ENCODE measurements at places on chromosomes 2 and 18.

GRCh38 chr2:198857246-198857645, 600.5 kb downstream of the SATB2 start:
- DNase-seq: no peak

- DNase-seq: no peak
These were observed 50.2 kb downstream of the CALCRL start for GRCh38 chr2:187397886-187398285.

DNA sequence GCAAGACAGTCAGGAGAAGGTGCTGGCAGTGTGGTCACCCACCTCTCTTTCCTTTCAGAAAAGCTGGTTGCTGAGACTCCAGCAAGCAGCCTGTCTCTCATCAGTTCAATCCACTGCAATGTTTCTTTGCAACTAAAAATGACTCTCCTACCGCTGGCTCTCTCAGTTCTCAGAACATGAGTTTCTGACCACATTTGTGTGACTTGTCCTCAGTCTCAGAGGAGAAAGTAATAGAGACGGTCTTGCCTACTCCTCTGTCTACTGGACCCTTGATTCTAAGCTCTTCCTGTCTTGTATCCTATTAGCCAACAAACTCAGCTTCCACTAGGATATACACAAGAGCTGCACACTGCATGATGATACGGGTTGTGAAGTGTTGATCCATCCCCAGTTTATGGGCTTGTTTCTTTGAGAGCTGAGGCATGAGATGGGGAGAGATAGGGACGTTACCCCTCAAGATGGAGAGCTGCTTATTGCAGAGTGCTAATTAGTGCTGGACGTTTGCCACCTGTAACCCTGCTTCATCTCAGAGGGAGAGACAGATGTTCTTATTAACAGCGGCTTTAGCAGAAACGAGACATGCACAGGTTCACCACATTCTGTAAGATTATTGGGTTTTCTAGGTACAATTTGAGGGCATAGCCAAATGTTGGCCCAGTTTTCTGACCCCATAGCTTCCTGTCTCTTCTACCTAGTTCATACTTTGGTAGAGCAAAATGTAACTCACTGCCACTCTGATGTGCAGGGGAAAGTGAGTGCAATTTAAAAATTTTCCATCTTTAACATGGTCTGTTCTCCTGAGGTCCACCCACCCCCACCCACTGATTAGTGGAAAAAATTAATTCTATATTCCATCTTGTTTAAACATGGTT, 32.4 kb upstream of the YWHAQ start:
- DNase-seq: no peak

GRCh38 chr2:190540048-190540447, 5.5 kb upstream of the NEMP2 start:
- no peak for DNase-seq

DNA sequence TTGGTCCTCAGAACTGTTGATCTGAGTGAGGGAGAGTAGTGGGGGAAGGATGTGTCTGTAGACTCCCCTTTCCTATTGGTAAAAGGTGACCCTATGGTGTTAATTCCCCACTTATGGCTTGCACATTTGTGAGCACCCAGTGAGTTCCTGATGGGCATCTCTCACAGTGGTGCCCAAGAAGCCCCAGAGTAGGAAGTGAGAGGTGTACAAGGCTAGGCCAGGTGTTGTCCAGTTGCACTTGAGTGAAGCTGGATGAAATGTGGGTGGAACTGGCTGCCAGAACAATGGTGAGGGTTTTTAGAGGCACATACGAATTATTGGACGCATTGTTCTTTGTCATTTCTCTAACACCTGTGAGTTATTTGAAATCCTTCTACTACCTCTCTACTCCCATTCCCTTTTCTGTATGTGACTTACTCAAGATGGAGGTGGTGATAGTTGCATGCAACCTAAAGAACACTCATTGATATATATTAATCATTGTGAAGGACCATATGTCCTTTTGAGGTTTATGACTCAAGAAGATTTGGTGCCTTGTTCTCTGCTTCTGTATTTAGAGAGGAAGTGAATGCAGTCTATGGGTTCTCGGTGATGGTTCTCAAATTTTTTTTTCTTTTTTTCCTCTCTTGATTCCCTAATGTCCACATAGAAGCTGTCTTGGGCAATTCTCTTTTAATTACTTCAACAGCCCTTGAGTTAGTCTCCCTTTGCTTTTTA, 162.7 kb downstream of the FSHR start:
- DNase-seq: no peak
